NCI-H748 treated with DMSO at 0.1 percent for 48 hours (cell line): ENCODE measurements at places on chromosomes 3 and 15.

DNA sequence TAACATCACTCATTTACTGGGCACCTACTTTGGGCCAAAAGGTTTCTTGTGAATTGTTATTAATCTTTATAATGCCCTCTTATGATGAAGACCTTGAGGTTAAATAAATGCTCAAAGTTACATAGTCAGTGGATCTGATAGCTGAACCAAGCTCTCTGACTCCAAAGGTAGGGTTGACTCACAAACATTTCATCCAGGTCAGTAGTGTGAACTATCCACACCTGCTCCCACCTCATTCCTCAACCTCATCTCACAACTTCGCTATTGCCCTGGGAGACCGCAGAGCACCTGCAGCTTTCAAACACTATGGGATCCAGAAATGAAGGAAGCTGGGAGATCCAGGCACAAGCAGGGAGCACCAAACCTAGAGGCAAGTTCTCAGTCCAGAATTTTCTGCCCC, 93.8 kb upstream of the FGF12 start:
- no peak for DNase-seq

DNA sequence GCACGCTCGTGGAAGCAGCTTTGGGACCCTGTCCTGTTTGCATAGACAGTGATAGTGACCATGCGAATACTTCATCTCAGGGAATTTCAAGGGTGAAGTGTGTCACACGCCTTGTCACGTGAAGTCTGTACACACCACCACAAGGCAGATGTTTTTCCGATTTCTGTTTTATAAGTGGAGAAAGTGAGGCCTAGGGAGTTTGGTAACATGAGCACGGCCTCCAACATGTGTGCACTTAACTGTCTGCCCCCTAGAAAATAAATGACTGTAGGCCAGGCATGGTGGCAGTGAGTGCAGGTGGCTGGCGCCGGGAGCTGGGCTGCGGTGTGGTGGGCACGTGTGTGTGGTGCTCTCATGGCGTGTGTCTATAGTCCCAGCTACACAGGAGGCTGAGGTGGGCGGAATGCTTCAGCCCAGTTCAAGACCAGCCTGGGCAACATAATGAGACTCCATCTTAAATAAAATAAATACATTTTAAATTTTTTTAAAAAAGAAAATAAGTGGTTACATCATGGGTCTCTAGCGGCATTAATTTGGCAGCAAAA, 42.0 kb downstream of the WHAMM start:
- no peak for DNase-seq

- no peak for DNase-seq
These were observed 77.1 kb upstream of the ATP11B start for GRCh38 chr3:182716114-182716688.

DNA sequence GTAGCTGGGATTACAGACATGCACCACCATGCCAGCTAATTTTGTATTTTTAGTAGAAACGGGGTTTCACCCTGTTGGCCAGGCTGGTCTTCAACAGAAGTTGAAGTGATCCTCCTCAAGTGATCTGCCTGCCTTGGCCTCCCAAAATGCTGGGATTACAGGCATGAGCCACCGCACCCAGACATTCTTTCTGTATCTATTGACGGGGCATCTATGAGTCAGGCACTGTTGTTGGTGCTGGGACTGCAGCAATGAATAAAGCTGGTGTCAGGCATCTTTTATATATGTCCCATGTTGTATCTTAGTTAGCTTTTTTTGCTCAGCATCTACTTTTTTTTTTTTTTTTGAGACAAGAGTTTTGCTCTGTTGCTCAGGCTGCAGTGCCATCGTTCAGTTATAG, 47.6 kb upstream of the ULK4 start:
- DNase-seq = no peak
